ENCODE measurements at places on chromosomes 2 and 18.
A peak's percentile ranks its signal among the peaks of the same experiment; 100 is the strongest.

GRCh38 chr2:11589316-11589940 is 55.6 kb downstream of the GREB1 start:
- no peak for DNase-seq

DNA sequence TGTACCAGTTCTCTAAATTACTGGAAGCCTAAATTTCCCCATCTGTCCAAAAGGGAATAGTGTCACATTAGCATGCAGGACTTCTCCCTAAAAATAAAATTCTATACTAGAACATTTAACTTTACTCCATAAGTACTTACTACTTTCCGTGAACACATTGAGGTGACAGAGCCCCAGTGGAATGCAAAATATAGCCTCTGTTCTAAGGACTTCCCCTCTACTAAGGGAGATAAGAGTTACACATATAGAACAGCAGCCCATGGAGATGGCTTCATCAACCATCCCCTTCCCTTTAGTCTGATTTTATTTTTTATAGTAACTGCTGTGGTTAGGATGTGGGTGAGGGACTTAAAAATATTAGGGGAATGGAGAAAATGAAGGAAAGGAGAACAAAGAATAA is 68.9 kb upstream of the STPG4 start:
- no peak for DNase-seq

DNA sequence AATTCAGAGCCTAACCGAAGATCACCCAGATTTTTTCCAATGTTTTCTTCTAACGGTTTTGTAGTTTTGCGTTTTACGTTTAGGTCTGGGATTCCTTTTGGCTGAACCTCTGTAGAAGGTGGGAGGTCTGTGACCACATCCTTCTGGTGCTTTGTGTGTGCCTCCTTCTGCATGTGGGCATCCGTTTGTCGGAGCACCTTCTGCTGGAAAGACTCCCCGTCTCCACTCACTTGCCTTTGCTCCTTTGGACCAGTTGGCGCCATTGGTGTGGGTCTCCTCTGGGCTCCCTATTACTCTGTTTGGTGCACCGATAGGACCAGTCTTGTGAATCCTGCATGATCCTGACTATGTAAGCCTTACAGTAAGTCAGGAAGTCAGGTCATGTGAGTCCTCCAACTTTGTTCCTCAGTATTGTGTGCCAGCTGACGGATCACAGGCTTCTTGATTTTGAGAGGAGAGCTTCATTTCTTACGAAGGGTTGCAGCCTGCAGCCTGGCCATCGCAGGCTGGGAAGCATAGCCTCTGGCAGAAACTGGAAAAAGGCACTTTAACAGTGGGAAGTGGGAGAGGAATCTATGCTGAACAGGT is 13.6 kb downstream of the AQP12A start:
- DNase-seq = no peak

GRCh38 chr2:215218587-215219577 is 80.5 kb upstream of the ABCA12 start:
- no peak for DNase-seq

DNA sequence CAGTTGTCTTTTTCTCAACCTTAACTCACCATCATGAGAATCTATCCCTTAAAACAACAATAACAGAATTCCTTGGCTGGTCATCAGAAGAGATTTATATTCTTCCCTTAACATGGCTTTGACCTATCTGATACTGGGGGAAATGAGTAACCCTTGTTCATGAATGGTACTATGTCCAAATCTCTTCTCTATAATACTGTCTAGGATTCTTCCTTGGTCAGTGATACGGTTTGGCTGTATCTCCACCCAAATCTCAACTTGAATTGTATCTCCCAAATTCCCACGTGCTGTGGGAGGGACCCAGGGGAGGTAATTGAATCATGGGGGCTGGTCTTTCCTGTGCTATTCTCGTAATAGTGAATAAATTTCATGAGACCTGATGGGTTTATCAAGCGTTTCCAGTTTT is 282.0 kb upstream of the SIX2 start:
- no peak for DNase-seq

DNA sequence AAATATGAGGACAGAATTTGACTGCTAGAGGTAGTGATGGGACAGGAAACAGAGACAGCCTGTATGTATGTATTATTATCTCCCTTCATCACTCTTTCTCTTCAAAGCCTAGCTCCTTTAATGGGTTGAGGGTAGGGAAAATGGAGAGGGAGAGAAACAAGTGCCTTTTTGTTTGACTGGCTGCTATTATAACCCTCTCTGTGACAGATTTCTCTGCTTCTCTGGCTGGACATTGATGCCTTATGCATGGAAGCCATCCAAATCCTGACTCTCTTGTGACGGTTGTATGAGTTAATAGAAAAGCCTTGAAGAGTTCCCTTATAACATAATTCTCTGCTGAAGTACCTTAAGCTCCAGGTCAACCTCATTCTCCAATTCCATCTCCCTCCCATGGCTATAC is 118.5 kb upstream of the COL5A2 start:
- DNase-seq = no peak

- DNase-seq = peak; percentile 45
Measured at GRCh38 chr2:239208465-239209180, 192.2 kb downstream of the HDAC4 start.

- peak; percentile 5 for DNase-seq
Measured at GRCh38 chr2:190996338-190996946, 17.5 kb downstream of the STAT1 start.

- DNase-seq = no peak
Measured at GRCh38 chr2:44348400-44348799, 12.9 kb downstream of the PREPL start.

Data from NCI-H526 treated with DMSO at 0.1 percent for 48 hours (cell line).